ENCODE measurements at places on chromosomes 4 and X. TPM values are rescaled to one million over a fixed set of nuclear protein-coding genes. Genes with fewer than 3 reads are reported as not detected.

TGIF2LX gene
- not detected for total RNA-seq

SULT1E1 gene
- not detected for total RNA-seq

- no peak for DNase-seq
These were observed 38.9 kb upstream of the TLL1 start for GRCh38 chr4:165834116-165834515.

GRCh38 chr4:97917115-97917514 lies 226.2 kb downstream of the STPG2 start:
- no peak for DNase-seq

DNA sequence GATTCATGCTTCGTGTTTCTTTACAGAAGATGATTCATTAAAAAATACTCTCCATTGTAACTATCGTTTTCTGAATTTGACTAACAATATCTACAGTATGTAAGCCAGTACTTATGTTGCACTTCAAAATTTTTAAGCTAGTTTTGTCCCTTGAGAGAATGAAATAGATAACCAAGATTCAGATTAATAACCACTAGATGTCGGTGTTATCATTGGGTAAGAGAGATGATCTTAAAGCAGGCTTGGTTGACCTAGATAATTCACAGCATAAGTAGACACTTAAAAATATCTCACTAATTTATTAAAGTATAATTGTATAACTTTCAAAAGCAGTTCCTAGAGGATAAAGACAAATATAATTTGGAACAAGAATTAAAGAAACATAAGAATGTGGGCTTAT lies 430.9 kb downstream of the C4orf33 start:
- DNase-seq = no peak

- DNase-seq = no peak
These were observed 274.9 kb upstream of the LDB2 start for GRCh38 chr4:17173300-17173699.

- no peak for DNase-seq
These were observed 77.3 kb upstream of the NOCT start for GRCh38 chr4:138938366-138938690.

Data from heart right ventricle (tissue), 16 donors.